CD4-positive, alpha-beta memory T cell (primary cell): ENCODE measurements at places on chromosomes 11 and 22. TPM values are rescaled to one million over a fixed set of nuclear protein-coding genes. Genes with fewer than 3 reads are reported as not detected.

Gene ZC3H12C
- 0.17 TPM for total RNA-seq

Gene OR52B6
- not detected for total RNA-seq

Gene JRKL
- 18.3 TPM for total RNA-seq

Gene APOL1
- 31.2 TPM for total RNA-seq

Gene TEX54
- total RNA-seq = not detected

DNA sequence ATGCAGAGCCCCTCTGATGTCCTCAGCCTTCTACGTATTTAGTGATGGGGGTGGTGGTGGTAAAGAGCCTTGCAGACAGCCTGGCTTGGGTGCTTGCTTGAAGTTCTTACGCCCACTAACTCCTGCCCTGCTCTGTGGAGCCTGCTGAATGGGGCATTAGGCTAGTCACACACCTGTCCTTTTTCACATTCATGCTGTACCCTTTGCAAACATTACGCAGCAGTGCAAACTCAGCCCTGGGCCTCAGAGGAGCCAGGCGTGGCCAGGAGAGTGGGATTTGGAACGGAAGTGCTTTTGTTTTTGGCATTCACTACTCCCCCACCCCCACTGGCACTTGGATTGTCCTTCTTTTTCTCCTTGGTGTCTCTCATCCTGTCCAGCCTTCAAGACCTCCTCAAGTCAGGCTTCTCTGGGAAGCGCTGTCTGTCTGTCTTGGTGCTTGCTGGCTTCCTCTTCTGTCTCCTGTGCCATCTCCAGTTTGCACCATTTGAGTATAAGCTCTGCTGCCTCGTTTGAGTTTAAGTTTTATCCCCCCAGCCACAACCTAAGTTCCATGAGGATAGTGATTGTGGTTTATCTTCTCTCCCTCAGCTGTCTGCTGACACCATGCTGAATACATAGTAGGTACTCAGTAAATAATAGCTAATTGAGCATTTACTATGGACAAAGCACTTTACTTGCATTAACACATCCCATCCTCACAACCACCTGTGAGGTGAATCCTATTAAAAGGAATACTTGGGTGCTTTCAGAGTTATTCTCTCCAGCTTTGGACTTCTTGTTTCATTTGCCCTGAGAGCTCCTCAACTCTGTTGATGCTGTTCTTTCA, 26.7 kb downstream of the ZBTB16 start:
- no peak for DNase-seq

DNA sequence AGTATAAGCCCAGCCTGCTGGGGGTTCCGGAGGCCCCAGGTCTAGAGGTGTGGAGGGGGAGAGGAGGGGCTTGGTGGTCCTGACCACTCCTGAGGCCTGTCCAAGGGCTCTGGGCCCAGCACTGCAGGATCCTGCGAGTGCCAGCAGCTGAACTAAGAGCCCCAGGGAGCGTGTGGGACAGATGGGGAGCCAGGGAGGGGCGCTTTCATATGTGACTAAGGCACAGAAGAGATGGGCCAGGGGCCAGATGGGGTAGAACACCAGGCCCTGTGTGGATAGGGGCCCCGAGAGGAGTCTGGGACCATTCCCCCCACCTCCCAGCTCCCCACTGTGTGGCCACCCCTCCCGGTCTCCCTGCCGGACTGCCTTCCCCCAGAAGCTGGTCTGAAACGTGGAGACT, 18.4 kb downstream of the MAFF start:
- no peak for DNase-seq

DNA sequence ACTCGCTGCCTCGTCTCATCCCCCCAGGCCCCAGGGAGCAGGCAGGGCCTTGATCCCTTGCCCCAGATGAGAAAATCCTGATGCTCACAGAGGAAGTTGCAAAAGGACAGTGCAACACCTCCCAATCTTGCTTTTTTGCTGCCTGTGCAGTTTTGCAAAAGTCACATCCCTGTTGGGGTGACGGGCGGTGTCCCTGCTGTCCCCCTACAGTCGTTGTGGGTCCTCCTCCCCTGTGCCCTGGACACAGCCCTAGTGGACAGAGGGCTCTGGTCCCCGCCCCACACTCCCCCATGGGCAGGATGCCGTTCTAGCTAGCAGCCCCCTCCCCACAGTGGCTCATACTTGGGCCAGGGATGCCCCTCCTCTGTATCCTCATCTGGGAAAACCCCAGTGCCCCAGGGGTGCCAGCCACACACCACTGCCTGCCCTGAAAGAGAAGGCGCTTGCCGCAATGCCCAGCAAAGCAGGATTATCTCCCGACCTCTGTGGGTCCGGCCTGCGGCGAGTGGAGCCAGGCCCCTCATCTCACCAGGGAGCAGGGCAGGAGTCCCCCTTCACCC, 18.4 kb upstream of the CTSD start:
- no peak for DNase-seq

- DNase-seq = no peak
These were observed 343.9 kb upstream of the CADM1 start for GRCh38 chr11:115848080-115848479.

DNA sequence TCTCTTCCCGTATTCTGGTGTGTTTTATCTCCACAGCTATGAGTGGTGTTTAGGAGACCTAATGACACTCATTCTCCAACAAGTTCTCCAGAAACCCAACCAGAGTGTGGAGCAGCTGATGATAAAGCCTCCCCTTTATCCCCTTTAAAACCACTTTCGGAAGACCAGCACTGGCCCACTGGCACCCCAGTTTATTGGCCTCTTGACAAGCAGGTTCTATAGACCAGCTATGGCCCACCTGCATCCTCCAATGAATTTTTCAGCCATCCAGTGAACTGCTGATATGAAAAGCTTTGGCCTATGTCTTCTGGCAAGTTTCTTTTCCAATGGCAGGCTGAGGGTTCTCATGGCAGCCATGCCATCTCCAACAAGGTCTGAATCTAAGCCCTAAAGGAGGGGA, 27.4 kb downstream of the CHST1 start:
- no peak for DNase-seq

DNA sequence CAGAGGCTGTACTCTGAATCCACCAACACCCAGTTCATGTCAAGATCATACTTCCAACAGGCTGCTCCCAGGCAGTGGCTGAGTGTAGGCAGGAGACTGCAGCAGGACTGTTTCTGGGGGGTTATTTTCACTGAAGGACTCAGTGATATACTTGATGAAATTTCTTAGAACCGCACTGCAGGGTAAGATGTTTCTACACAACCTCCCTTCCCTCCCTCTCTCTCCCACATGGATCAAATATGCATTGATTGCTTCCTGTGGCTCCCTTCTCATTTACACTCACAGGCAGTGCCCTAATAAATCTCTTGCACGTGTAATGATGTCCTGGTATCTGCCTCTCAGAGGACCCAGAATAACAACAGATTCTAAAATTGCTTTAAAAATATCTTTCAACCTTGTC, 251.3 kb upstream of the CCDC179 start:
- DNase-seq = no peak

DNA sequence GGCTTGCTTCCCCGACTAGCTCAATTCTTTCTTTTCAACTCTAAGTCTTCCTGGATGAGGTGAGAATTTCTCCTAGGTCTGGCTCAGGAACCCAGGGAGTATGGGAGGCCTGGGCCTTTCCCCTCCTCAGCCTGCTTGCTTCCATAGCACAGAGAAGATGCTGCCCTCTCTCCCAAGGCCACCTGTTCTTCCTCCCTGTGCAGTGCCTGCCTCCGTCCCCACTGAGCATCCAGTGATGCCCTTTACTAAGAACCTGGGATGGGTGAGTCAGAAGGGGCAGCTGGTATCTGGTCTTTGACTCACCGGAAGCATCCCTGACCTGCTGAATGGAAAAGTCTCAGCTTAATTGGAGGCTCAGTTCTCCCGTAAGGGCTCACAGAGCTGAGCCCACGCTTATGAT, 607.9 kb downstream of the BUD13 start:
- no peak for DNase-seq

DNA sequence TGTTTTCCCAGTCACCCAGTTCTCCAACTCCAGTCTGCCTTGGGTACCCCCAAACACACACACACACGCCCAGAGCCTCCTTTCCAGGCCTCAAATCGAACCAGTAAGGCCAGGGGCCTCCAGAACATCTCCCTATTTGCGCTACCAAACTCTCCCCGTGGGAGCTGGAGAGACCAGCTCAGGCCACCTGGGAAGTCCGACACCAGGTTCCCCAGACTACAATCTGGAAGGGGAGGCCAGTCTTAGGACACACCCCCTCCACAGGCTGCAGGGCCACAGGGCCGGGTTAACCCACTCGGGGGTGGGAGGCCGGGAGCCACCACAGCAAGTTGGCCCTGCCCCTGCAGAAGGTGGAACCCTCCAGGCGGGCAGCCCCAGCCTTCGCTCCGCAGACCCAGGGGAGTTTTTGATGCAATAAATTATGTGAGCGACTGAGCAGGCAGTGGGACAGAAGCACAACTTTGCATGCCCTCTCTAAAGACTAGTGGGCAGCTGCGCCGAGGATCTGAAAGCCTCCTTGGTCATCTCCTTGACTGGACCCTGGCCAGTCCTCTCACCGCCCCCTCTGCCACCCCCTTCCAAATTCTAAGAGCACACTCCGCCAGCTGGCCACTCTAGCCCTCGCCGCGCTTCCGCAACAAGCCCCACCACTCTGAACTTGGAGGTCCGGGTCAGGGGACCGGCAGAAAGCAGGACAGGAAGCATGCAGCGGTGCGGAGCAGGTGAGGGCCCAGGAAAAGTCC, 2.8 kb downstream of the IGF2 start:
- DNase-seq = no peak

DNA sequence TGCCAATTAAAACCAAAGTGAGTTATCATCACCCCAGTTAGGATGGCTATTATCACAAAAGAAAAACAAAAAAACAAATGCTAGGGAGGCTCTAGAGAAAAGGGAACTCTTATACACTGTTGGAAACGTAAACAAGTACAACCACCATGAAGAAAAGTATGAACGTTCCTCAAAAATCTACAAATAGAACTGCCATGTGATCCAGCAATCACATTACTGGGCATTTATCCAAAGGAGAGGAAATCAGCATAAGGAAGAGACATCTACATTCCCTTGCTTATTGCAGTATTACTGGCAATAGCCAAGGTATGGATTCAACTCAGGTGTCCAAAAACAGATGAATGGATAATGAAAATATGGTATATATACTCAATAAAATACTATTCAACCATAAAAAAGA, 1145.1 kb downstream of the LRRC4C start:
- no peak for DNase-seq

DNA sequence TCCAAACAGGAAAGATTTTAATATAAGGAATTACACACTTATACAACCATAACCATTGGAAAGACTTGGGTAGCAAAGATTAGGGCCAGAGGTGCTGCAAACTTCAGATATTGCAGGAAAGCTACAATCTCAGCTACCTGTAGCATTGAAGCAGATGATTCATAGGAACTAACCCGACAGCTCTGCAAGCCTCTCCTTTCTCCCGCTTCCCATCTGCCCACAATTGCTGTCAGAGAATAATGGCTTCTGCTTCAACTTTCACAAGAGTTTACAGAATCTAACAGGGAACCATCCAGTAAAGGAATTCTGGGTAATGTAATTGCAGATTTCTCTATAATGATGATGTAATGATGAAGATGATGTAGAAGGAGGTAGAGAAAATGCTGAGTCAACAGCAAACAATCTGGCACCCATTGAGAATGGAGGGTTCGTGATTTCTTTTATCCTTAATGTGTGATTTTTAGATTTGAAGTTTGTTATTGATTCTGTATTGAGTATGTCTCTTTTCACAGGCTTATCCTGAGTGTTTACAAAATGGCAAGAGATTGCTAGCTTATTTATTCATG, 70.8 kb upstream of the USP47 start:
- no peak for DNase-seq

GRCh38 chr11:4178813-4179662, 84.4 kb downstream of the RRM1 start:
- DNase-seq = no peak

GRCh38 chr11:68106165-68106940, 14.8 kb downstream of the CHKA start:
- DNase-seq = no peak

- no peak for DNase-seq
These were observed 92.8 kb downstream of the MYEOV start for GRCh38 chr11:69386594-69387408.

DNA sequence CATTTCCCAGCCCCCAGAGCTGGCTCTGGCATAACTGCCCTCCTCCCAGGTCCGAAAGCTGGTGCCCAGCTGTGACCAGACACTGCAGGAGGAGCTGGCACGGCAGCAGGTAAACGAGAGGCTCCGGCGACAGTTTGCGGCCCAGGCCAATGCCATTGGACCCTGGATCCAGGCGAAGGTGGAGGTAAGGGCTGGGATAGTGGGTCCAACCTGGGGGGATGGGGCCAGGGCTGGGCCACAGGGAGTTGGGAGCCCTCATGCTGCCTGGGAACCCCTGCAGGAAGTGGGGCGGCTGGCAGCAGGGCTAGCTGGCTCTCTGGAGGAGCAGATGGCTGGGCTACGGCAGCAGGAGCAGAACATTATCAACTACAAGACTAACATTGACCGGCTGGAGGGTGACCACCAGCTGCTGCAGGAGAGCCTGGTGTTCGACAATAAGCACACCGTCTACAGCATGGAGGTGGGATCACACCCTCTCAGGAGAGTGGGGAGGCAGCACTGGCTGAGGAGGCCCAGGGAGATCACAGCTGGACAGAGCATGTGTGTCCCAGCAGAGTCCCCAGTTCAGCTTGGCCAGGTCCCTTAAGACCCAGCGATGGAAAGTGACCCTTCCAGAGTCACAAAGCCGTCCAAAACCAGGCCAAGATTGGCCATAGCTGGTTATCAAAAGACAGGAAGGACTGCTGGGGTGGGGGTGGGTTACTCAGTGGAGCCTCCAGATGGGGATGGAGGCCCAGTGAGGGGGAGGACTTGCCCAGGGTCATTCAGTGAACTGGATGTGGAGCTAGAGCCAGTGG, 7.0 kb downstream of the CTSF start:
- no peak for DNase-seq

GRCh38 chr11:4467811-4468606, 14.4 kb upstream of the OR52K1 start:
- DNase-seq = no peak

GRCh38 chr11:117016747-117017146, 81.5 kb downstream of the SIK3 start:
- DNase-seq = no peak
